ENCODE measurements at places on chromosomes 7 and 10. TPM values are rescaled to one million over a fixed set of nuclear protein-coding genes. Genes with fewer than 3 reads are reported as not detected.

Gene SLC26A5
- total RNA-seq: 0.14 TPM

Gene SAP25
- not detected for total RNA-seq

Gene C10orf143
- 0.57 TPM for total RNA-seq

Gene WAPL
- 69.7 TPM for total RNA-seq

Gene CWF19L1
- total RNA-seq: 45.1 TPM

Data from thoracic aorta endothelial cell (primary cell).